Epithelial cell of proximal tubule (primary cell): ENCODE measurements at places on chromosomes 6 and 20. TPM values are rescaled to one million over a fixed set of nuclear protein-coding genes. Genes with fewer than 3 reads are reported as not detected.

The PTCHD4 gene
- 0.07 and 1.3 TPM in 2 replicates for total RNA-seq

DNA sequence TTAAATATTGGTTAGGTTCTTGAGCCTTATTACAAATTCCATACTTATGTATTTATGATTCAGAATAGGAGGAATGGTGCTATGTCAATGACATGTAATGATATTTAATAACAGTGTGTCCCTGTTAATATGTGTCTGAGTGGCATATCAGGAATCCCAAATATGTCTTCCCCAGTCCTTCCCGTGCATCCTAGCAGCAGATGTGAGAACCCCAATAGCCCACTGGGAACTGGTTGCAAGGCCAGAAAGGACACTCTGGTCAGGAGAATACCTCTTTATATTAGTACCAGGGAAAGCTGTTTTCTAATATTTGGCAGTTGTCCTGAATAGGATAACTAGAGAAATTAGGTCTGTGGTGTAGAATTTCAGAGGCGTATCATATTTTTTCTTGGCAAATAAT is 159.1 kb upstream of the PDE7B start:
- DNase-seq = no peak

The TRIM38 gene
- total RNA-seq = 3.0 and 4.2 TPM in 2 replicates

The DNAH8 gene
- total RNA-seq = not detected in 2 replicates

DNA sequence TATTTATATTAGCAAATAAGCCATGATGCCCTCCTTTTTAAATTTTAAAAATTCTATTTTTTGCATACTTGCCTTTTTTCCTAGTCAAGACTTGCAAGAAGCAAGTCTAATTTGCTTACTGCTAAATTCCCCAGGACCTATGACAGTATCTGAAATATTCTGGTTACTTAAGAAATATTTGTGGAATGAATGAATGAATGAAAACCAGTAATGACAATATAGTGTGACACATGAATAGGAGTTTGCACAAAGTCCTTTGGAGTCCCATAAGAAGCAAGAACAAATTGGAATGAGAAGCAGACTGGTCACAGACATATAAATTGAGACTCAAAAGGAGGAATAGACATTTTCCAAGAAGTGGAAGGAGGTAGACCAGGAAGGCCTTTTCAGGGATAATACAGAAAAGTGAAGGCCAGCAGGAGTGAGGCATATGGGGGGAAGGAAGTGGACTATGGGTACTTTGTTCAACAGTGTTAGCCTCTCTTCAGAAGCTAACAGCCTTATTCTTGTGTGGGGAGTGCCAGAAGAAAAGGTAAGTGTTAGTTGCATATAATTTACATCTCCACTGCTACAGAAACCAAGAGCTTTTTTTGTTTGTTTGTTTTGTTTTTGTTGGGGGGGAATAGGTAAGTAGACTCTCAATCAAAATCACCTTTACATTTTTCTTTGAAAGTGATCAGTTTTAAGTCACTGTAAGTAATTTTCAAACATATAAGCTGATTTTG is 93.6 kb upstream of the FAM184A start:
- DNase-seq = no peak

GRCh38 chr6:132750455-132751248 is 7.1 kb downstream of the VNN2 start:
- no peak for DNase-seq

DNA sequence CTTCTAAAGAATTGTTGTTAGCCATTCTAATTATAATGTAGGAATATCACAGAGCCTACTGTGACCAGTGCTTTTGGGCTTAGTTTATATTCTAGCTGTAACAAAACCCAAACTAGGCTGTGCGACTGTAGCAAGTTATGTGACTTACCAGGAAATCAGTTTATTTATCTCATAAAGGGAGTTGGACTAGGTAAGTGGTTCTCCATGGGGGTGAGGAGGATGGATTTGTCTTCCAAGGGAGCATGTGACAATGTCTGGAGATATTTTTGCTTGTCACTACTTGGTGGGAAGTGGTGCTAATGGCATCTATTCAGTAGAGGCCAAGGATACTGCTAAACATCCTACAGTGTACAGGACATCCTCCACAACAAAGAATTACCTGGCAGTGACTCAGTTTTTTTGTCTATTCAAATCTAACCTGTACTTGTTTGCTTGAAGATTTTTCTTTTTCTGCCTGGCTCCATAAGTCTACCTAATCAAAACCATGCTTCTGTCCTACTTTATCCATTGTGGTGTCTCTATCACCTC is 32.5 kb downstream of the ZFAND3 start:
- DNase-seq = no peak

The SIRPB2 gene
- 0.29 TPM in 1 of 2 replicates, not detected in the other for total RNA-seq

The CD40 gene
- total RNA-seq = 49.7 and 74.7 TPM in 2 replicates

- no peak for DNase-seq
These were observed 336.7 kb downstream of the GJA1 start for GRCh38 chr6:121771937-121772720.

GRCh38 chr6:4901386-4902061 is 102.3 kb downstream of the RPP40 start:
- DNase-seq = no peak

- DNase-seq = no peak
These were observed 85.7 kb upstream of the DOK5 start for GRCh38 chr20:54389596-54390280.

DNA sequence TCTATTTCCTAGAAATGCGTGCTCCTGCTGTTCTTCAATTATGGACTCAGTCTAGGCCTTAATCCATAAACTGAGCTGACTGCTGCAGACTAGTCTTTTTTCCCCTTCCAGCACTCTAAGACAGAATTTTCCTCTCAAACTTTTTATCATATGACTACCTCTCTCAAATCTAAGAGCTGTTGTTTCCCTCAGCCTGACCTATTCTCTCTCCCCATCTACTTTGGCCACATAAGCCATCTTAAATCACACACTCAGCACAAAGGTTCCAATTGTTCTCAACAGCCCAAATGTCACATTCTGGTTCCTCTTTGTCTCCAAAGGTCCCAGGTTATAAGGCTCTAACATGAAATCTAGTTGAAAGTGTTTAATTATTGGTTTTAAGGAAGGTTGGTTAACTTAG is 85.2 kb downstream of the PRSS35 start:
- DNase-seq = no peak

The LHFPL5 gene
- total RNA-seq = 0.12 TPM in 1 of 2 replicates, not detected in the other

DNA sequence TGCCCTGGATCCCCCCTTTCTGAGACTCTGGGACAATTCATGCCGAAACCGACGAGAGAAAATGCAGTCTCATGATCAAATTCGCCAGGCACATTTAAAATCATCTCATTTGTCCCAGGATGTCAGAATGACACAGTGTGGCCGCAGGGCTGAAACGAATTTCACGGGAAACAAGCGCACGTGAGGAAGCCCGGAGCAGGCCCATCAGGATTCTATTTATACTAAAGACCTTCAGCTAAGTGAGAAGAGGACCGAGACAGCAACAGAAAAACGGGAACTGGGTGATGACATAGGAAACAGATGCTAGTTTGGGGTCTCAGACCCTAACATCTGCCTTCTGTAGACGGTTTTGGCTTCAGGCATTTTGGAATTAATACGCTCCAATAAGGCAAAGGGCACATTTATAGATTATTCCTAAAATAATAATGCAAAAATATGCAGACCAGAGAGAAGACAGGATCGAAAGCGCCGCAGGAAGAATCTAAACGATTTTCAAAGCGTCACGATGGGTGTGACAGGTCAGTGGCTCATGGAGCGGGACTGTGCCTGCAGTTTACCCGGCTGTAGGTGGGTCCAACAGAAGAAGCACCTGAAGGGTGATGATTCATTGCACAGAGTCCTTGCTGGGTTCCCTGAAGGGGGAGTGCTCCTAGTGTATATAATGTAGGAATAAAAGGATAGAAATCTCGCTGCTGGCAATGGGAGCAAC is 80.8 kb upstream of the MPC1 start:
- no peak for DNase-seq

The FNDC11 gene
- total RNA-seq = 1.7 TPM in 2 replicates

The SLCO4A1 gene
- 48.3 and 57.3 TPM in 2 replicates for total RNA-seq

DNA sequence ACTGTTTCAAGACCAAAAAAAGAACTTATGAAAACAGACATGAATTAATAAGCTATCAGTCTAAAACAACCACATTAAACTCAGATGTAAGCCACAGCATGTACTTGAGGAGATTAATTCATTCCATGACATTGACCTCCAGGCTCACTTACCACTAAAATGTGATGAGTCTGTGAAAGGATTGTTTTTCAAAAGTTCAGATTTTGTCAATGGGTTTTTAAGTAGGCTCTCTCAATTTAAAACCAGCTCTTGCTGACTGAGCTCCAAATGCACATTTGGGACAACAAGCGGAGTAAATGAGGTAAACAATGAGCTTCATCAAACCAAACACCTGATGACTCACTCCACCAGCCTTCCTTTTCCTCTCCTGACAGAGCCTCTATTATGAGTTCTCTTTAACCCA is 197.0 kb downstream of the SIM1 start:
- no peak for DNase-seq

- DNase-seq = no peak
These were observed 459.2 kb upstream of the RUNX2 start for GRCh38 chr6:44868910-44869309.

GRCh38 chr20:4192378-4193068 is 177.2 kb upstream of the RNF24 start:
- DNase-seq = no peak

The SLC22A7 gene
- total RNA-seq = not detected in 2 replicates

DNA sequence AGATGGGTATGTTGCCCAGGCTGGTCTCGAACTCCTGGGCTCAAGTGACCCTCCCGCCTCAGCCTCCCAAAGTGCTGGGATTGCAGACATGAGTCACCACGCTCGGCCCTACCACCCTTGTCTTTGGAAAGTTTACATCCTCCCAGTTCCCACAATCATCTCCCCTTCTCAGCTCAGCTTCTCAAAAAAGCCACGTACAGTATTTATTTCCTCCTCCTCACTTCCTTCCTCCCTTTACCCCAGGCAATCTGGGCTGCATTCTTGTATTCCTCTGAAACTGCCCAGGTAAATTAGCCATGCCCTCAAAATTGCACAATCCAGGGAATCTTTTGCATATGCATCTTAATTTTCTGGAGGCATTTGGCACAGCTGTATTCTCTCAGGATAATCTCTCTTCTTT is 7.4 kb upstream of the SLC23A2 start:
- DNase-seq = peak; percentile 2

- DNase-seq = no peak
These were observed 347.8 kb upstream of the FLRT3 start for GRCh38 chr20:14685183-14685582.

The COL11A2 gene
- 0.06 and 0.07 TPM in 2 replicates for total RNA-seq

The C6orf141 gene
- 8.2 and 11.6 TPM in 2 replicates for total RNA-seq

GRCh38 chr6:170005665-170006064 is 254.2 kb downstream of the ERMARD start:
- DNase-seq = no peak

The COL20A1 gene
- total RNA-seq = not detected in 2 replicates

The TCP11 gene
- 0.29 TPM in 1 of 2 replicates, not detected in the other for total RNA-seq

DNA sequence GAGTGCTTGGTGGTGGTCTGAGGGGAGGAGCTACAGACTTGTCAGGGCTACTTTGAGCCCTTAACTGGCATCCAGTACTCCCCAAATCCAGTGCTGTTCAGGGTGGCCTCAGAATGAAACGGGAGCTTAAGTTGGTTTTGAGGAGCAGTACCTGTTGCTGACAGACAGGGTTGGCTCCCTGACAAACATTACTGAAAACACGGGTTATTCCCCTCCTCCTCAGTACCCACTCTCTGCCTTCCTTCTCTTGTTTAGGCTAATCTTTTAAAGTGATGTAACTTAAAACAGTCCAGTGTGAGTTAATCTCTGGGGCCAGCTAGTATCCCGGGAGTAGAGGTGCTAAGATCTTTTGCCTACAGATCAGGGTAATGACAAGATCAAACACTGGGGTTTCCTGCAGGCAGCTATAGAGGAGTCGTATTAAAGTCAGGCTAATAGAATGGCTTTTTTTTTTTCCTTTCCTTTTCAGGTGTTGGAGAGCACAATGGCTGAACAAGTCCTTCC is 3.7 kb downstream of the TNFAIP3 start:
- no peak for DNase-seq

DNA sequence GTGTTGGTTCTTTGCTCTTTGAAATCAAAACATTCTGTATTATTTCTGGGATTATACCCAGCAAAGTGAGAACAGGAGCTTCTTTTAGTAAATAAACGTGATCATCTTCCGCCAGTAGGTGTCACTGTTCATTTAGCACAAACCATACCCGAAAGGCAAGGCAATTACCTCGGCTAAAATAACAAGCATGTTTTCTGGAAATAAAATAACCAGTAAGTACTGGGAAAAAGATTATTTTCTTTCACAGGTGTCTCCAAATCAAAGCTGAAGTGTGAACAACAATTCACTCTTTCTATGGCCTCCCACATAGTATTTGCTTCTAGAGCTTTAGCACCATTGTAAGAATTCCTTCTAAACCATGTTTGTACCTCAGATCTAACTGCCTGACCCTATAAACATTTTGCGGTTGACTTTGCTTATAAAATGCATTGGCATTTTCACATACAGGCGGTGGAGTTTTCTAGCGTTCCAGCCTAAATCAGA is 144.6 kb upstream of the AGPAT4 start:
- no peak for DNase-seq

DNA sequence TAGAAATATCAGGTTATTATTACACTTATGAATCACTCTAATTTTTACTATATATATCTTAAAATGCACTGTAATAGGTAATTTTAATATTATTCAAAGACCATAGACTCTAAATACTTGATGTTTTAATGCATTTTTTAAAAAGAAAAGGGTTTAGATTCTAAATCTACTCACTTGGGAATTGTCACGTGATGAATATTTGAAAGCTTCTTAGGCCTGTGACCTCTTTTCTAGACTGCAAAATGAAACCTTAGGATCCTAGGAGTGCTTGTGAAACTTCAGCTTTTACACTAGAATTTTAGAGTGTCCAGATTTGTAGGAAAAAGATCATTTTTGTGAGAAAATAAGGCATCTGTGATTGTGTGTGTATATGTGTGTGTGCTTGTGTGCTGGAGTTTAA is 318.0 kb downstream of the HTR1B start:
- no peak for DNase-seq

The MYB gene
- 1.4 and 2.7 TPM in 2 replicates for total RNA-seq

DNA sequence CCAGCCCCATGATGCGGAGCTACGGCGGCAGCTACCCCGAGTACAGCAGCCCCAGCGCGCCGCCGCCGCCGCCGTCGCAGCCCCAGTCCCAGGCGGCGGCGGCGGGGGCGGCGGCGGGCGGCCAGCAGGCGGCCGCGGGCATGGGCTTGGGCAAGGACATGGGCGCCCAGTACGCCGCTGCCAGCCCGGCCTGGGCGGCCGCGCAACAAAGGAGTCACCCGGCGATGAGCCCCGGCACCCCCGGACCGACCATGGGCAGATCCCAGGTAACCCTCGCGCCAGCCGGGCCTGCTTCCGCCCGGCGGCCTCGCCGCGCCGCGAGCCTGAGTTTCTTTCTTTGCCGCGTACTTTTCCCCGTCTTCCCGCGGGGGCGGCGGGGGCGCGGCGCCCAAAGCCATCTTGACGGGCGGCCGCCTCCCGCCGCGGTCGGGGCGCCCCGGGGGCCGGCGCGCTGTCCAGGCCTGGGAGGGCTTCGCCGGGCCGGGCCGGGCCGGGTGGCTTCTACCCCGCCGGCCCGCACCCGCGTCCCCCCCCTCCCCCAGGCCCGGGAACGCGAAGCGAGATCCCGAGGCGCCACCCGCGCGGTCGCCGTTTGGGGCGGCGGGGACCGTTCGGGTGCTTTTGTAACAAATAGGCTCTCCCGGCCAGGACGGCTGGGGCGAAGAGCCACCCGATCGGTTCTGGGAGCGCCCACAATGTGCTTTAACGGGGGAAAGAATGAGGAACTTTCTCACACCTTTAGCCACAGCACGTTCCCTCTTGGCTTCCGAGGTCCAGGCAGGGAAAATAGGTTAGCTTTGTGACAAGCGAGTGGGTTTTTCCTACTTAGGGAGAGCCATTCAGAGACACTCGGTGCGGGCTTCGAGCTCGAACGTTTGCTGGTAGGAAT is 2.3 kb downstream of the ARID1B start:
- no peak for DNase-seq
